ENCODE measurements at places on chromosomes 3 and 15.

DNA sequence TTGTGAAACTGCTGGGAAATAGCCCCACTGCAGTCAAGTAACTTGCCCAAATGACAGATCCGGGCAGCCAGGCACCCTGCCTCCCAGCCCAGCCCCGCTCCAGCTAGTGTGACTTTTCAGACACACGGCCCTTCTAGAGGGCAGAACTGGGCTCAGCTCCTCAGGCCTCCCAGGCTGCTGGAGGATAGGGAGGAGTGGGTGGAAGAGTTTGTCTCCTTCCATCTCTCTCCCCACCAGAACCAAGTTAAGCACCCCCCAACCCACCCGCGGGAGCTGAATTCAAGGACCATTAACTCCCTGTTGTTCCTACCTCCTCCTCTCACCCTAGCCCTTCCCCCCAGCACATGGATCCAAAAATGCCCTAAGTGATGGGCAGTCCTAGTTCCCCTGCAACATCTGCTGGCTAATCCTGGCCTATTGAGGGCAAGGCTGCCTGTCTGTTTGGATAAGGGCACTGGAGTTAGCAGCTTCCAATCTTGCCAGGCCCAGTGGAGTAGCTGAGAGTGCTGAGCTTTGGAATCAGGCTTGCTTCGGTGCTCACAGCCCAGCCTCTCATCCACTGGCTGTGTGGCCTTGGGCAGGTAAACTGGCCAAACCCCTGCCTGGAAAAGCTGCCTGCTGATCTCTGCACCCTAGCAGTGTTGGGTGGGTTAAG is 3.1 kb downstream of the CCDC33 start:
- no peak for DNase-seq

DNA sequence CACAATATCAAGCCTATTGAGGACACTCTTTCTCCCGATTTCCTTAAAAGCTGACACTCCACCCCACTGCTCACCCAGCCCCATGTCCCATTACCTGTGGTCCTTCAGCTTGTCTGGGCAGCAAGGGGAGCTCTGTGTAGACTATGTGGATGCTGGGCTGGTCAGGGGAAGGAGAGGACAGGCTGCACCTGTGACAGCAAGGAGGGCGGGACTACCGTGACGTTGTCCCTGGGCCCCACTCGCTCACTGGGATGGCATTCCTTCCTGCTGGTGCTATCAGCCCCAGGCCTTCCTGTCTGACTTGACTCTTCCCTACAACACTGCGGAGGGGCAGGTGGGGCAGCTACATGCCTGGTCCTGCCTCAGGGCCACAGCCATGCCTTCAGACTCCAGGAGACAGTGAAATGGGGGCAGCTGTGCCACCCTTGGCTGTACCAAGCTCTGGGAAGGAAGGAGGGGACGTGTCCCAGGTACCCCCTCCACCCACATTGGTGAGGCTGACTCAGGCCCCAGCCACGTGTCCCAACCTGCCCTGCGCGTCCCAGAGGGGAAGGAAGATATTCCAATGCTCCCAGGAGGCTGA is at the start of gene TMEM40:
Gene TMEM40, minus strand, starts transcription at position 163 of the 583 bp plus-strand sequence. CDS start 9,427 bp downstream, outside the sequence.
- no peak for DNase-seq

GRCh38 chr3:103247459-103247858 is 812.6 kb downstream of the ZPLD1 start:
- no peak for DNase-seq

- no peak for DNase-seq
These were observed 1.7 kb downstream of the P2RY13 start for GRCh38 chr3:151327571-151328198.

- no peak for DNase-seq
These were observed 6.6 kb downstream of the CBLB start for GRCh38 chr3:105862217-105862616.

GRCh38 chr15:66019826-66020398 is 150.6 kb downstream of the RAB11A start:
- DNase-seq: no peak

DNA sequence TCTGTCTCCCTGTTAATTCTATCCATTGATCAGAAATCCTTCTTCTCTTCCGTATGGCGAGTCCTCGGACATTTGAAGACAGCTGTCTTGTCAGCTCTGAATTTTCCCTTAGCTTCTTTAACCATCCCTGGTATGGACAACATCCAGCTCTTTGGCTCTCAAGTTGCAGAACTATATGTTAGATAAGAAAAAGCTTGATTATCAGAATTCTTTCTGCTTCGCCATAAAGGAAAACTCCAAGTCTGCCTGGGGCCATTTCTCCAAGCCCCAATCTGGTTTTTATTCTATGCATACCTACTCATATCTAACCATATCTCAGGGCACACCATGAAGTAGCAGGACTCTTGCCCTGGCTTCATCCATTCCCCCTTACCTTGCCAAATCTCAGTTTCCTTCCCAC is 215.7 kb upstream of the TMC3 start:
- no peak for DNase-seq

GRCh38 chr15:57069423-57069822 is 151.0 kb downstream of the TCF12 start:
- DNase-seq: no peak
